ENCODE measurements at places on chromosomes 4 and X.

DNA sequence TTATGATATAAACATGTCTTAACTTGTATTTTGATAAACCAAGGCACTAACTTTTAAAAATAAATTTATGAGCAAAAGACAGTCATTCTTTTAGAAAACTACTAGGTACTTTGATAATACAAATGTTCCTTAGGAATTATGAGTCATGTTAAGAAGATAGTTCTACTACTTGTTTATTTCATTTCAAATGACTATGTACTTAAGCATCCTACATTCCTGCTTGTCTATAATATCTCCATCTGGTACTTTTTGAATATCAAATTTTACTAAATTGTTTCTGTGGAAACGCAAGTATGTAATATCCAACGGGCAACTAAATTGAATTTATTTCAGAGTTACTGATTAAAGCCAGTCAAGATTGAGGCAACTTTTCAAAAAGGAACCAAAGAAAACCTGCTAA lies 61.8 kb downstream of the CAMK2D start:
- no peaks in the 10 kb centered on the region for H3K36me3 ChIP-seq
- no peaks in the 10 kb centered on the region for H3K27me3 ChIP-seq
- H3K27ac ChIP-seq, result no peak overlapping the region
- no peak for DNase-seq

DNA sequence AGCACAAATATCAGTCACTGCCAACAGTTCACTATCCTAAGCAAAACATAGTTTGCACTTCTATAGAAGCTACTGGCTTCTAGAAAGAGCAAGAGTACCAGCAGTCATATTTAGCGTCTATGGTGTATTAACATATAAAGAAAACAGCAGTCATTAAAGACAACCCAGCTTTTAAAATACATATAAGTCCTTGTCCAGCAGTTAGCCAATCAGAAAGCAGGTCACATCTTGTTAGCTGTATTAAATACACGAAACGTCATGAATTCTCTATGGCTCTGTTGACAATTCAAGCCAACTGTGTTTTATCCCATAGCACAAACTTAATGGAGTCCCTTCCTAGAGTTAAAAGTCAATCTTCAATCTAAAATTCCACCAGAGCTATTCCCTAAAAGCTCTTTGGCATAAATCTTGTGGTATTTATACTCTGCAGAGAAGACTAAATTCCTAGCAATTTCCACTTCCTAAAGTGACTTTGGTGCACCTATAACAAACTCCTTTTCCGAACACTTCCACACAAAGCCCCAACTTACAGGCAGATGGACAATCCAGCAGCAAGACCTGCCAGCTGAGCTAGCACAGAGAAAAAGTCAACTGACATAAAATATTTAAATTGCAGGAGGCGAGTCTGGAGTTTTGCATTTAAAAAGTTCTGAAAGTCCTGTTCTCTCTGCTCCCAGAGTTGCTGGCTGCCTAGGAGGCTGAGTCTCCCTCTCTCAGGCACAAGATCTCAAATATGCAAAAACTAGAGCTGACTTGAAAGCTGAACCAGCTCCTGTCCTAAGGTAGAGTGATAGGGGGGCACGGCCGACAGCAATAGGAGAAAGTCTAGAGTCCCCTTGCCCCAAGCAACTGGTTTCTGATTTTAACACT lies 1.3 kb downstream of the LDB2 start:
- peaks cover 7% of the 10 kb centered on the region for H3K4me1 ChIP-seq
- no peak for DNase-seq
- no peaks in the 10 kb centered on the region for H3K27me3 ChIP-seq
- peak overlapping the region; percentile 3 for H3K27ac ChIP-seq
- peak overlapping the region; percentile 42 for H3K4me3 ChIP-seq

DNA sequence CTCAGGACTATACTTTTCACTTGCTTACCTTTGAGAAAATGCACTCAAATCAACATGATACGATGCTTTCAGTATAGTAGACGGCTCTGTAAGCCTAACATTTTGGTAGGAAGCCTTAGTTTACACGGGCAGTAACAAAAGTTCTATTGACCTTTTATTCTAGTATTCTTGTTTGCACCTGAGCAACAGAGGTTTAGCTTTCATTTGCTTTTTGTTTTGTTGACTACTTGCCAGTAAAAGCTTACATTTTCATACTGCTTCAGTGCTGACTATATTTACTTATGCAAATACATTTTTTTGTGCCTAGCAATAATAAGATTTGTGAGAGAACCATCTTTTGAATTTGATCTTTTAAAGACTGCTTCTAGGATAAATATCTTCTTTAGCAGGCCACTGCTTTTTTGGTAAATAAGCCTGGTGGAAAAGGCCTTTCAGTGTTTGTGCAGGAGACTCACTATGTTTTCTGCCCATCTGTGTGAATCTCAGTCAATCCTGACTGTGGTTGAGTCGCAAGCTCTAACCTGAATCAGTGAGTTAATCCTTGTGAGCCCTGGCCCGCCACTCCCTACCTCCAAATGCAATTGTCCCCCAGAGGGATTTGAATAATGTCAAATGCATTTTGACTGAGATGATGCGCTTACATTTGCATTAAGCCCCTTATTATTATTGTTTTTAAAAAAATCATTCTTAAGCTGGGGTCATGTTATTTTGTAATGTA lies 21.9 kb downstream of the FHIP1A start:
- H3K27me3 ChIP-seq, result no peaks in the 10 kb centered on the region
- no peak overlapping the region for H3K4me3 ChIP-seq
- H3K36me3 ChIP-seq, result no peaks in the 10 kb centered on the region
- no peak for DNase-seq

DNA sequence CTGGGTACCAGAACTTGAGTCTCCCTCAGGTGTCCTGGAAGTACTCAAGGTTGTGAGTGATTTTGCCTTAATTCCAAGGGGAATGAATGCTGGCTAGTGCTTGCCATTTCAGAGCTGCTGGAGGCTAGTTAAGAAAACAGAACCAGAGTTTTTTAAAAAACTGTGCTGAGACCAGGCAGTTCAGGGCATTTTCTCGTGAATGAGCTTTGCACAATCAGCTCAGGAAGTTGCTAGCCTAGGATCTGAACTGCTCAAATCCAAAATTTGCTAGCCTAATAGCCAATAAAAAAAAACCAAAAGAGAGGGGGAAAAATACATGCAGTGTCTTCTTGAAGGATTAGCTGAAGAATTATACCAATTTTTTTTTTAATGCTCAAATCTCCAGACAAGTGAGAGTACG lies 292.7 kb downstream of the FBXW7 start:
- H3K4me3 ChIP-seq, result no peak overlapping the region
- DNase-seq, result no peak
- no peak overlapping the region for H3K27ac ChIP-seq
- H3K36me3 ChIP-seq, result no peaks in the 10 kb centered on the region
- no peaks in the 10 kb centered on the region for H3K4me1 ChIP-seq

DNA sequence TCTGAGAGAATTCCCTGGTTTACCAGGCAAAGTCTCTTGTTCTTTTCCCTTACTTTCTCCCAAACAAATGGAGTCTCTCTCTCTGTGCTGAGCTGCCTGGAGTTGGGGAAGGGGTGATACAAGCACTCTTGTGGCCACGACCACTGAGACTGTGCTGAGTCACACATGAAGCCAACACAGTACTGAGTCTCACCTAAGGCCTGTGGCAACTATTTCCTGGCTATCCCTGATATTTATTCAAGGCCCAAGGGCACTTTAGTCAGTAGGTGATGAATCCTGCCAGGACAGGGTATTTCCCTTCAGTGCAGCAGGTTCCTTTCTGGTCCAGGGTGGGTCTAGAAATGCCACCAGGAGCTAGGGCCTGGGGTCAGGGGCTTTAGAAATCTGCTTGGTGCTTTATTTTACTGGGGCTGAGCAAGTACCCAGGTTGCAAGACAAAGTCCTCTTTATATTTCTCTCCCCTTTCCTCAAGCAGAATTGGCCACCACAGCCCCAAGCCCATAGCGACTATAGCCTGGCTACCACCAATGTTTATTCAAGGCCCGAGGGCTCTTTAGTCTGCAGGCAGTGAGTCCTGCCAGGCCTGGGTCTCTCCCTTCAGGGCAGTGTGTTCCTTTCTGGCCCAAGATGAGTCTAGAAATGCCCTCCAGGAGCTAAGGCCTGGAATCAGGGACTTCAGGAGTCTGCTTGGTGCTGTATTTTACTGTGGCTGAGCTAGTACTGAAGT lies 10.5 kb downstream of the ARL13A start:
- no peak overlapping the region for H3K4me3 ChIP-seq
- H3K4me1 ChIP-seq, result no peaks in the 10 kb centered on the region
- DNase-seq, result no peak
- no peaks in the 10 kb centered on the region for H3K36me3 ChIP-seq
- H3K27ac ChIP-seq, result no peak overlapping the region

DNA sequence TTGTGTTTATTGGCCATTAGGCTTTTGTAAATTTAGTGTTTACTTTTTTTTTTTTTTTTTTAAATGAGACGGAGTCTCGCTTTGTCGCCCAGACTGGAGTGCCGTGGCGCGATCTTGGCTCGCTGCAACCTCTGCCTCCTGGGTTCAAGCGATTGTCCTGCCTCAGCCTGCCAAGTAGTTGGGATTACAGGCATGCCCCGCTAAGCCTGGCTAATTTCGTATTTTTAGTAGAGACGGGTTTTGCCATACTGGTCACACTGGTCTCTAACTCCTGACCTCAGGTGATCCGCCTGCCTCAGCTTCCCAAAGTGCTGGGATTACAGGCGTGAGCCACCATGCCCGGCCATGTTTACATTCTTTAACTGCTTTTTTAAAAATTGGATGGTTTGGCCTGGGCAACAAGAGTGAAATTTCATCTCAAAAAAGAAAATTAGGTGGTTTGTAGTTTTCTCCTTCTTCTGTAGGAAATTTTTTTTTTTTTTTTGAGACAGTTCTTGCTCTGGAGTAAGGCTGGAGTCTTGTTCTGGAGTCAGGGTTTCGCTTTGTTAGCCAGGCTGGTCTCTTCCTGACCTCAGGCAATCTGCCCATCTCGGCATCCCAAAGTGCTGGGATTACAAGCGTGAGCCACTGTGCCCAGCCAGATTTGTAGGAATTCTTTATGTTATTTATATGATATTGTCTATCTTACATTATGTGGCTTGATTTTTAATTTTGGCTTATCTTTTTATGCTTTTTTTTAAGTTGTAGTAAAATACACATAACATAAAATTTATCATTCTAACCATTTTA lies 15.1 kb downstream of the UBE2K start:
- no peak overlapping the region for H3K27ac ChIP-seq
- H3K36me3 ChIP-seq, result no peaks in the 10 kb centered on the region
- H3K4me1 ChIP-seq, result peaks cover 5% of the 10 kb centered on the region
- no peak for DNase-seq
- no peak overlapping the region for H3K4me3 ChIP-seq

GRCh38 chr4:56806666-56807065 lies 14.8 kb downstream of the SPINK2 start:
- no peak for DNase-seq
- H3K36me3 ChIP-seq, result no peaks in the 10 kb centered on the region

- no peaks in the 10 kb centered on the region for H3K4me1 ChIP-seq
- no peak overlapping the region for H3K4me3 ChIP-seq
- no peaks in the 10 kb centered on the region for H3K36me3 ChIP-seq
- no peak overlapping the region for H3K27ac ChIP-seq
- H3K27me3 ChIP-seq, result no peaks in the 10 kb centered on the region
Measured at GRCh38 chr4:126890994-126891393, 741.8 kb upstream of the INTU start.

- no peaks in the 10 kb centered on the region for H3K27me3 ChIP-seq
- H3K27ac ChIP-seq, result no peak overlapping the region
- DNase-seq, result no peak
- no peaks in the 10 kb centered on the region for H3K36me3 ChIP-seq
Measured at GRCh38 chr4:135325264-135325663, 1123.7 kb upstream of the PABPC4L start.

DNA sequence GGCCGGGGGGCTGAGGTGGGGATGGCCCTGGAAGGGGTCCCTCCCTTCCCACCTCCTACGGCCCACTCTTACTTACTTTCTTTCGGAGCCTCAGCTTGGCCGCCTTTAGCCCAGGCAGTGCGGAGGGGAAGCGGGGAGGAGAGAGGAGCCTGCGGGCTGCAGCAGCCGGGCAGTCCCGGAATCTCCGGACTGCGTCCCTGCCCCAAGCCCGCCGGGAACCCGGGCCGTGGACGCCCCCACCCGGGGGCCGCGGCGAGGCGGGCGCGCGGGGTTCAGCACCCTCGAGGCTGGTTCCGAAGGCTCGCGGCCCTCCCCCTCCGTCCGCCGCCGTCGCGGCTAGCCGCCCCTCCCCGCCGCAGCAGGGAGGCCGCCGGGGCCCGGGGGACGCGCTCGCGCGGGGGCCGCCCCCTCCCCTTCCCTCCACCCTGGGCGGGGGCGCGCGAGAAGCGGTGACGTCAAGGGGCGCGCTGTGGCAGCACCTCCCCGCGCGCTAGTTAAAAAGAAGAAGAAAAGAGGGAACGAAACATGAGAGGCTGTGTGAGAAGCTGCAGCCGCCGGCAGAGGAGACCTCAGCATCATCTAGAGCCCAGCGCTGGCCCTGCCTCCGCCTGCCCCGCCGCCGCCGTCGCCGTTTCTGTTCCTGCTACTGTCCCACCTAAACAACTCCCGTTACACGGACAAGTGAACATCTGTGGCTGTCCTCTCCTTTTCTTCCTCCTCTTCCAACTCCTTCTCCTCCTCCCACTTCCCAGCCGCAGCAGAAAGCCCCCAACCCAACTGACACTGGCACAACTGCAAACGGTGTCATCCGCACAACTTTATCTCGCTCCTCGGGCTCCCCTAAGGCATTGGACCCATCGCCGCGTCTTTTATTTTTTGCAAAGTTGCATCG lies at the start of gene HHIP:
Gene HHIP, plus strand, starts transcription at position 526 of the 892 bp plus-strand sequence. CDS start 520 bp downstream, outside the sequence.
- H3K4me1 ChIP-seq, result peaks cover 14% of the 10 kb centered on the region
- DNase-seq, result peak; percentile 43
- H3K4me3 ChIP-seq, result peak within 1 kb of the TSS; percentile 16
- no peaks in the 10 kb centered on the region for H3K27me3 ChIP-seq
- no peaks in the 10 kb centered on the region for H3K36me3 ChIP-seq
- peak within 1 kb of the TSS; percentile 33 for H3K27ac ChIP-seq

DNA sequence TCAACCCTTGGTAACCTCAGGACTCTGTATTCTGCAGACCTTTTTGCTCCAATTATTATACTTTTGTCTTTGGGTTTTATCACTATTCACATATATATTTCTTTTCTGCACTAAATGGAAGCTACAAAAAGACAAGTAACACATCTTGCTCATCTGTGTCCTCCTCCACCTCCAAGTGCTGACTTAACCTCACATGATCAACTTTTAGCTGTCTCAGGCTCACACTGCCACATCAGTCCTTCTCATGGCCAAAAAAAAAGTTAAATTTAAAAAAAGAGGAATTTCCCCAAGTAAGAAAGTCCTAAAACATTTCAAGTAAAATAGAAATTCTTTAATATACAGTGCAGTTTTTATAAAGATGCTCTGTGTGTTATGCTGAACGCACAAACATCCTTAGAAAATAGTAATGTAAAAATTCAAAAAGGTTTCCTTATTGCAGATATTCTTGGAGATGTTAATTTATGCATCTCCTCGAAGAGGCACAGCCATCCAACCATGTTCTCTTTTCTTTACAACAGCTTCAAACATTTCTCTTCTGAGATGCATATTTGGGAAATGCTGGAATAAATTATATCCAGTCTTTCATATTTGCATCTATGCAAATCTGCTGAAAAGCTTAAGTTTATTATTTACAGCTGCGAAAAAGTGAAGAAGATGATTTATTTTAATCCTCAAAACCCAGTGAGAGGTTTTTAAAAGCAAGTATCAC lies 37.6 kb downstream of the ARAP2 start:
- no peak overlapping the region for H3K27ac ChIP-seq
- H3K27me3 ChIP-seq, result no peaks in the 10 kb centered on the region
- no peaks in the 10 kb centered on the region for H3K36me3 ChIP-seq
- no peak for DNase-seq
